Caco-2 (cell line): ENCODE measurements at places on chromosomes 1 and 21. TPM values are rescaled to one million over a fixed set of nuclear protein-coding genes. Genes with fewer than 3 reads are reported as not detected.
A peak's percentile ranks its signal among the peaks of the same experiment; 100 is the strongest.

TBX15 gene
- 0.11 TPM in 1 of 2 replicates, not detected in the other for total RNA-seq

BSND gene
- not detected in 2 replicates for total RNA-seq

S100A3 gene
- 0.61 and 0.84 TPM in 2 replicates for total RNA-seq

PDZK1 gene
- total RNA-seq, result 90.2 and 98.9 TPM in 2 replicates

FMO5 gene
- total RNA-seq, result 1.9 and 2.0 TPM in 2 replicates

SVBP gene
- 18.6 and 19.2 TPM in 2 replicates for total RNA-seq

CLCA4 gene
- not detected in 2 replicates for total RNA-seq

ODF2L gene
- total RNA-seq, result 9.7 and 10.7 TPM in 2 replicates

CDCA8 gene
- total RNA-seq, result 35.4 and 37.0 TPM in 2 replicates

FAM163A gene
- not detected in 2 replicates for total RNA-seq

FNDC5 gene
- 0.67 and 1.1 TPM in 2 replicates for total RNA-seq

KRTAP8-1 gene
- total RNA-seq, result not detected in 2 replicates

PCP4L1 gene
- 2.5 and 3.3 TPM in 2 replicates for total RNA-seq

KRTAP7-1 gene
- not detected in 2 replicates for total RNA-seq

UMODL1 gene
- 0.20 and 0.21 TPM in 2 replicates for total RNA-seq

ZSWIM5 gene
- total RNA-seq, result 0.49 and 0.54 TPM in 2 replicates

DNA sequence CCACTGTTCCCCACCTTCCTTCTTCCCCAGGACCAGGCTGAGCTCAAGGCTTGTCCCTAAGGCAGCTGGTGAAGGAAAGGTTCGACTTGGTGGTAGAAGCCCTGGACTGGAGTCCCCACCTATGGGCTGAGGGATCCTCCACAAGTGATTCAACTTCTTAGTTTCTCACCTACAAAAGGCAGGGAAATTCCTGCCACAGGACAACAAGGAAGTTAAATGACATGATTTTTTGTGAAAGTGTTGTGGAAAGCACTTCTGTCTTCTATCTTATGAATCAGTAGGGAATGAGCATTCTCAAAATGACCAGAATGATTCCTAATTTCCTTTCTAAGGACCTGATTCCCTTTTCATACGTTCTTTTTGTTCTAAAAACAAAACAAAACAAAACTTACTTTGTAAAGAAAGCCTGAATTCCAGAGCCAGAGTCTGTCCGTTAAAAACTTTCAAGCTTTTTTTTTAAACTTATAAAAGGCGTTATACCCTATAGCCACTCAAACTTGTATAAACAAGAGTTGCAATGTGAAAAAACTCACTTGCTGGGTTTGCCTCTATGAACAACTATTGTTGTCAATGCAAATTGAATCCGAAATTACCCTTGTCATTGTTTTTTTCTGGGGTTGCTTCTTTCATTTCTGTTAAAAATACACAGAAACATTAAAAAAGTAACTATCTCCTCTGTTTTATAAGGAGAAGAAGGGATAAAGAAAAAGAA is 12.2 kb downstream of the KCNJ15 start:
- DNase-seq, result no peak

DNA sequence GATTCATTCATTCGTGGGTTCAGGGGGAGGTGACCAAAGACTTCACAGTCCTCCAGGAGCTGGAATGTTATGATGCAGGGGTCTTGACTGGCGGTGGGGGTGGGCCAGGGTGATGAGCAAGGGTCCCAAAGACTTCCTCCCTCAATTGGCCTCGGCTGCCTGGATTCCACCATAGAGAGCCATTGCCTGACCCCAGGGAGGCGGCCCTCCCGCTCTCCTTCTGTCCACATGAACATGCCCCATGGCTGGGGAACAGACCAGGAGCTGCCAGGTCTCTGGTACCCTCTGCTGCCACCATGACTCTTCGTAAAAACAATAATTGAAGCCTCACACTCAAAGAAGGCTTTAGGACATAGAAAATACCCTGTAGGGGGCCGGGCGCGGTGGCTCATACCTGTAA is 102.5 kb upstream of the CASZ1 start:
- DNase-seq, result no peak

DNA sequence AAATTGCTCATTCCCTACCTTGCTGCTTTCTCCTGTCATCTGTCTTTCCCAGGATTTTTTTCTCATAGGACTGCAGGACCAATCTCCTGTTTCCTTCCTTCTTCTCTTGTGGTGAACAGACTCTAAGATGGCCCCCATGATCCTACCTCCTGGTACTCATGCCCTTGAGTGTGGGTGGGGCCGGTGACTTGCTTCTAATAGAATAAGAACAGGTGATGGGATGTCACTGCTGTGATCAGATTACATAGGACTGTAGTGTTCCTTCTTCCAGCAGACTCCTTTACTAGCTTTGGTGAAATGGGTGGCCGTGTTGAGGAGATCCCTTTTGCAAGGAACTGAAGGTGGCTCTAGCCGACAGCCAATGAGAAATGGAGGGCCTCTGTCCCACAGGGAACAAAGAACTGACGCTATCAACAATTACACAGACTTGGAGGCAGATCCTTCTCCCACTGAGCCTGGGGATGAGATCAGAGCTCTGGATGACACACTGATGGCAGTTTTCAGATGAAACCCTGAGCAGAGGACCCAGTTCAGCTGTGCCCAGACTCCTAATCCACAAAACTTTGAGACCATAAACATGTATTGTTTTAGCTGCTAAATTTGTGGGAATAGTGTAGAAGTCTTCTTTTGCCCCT is 7.5 kb downstream of the GSTM3 start:
- no peak for DNase-seq

- DNase-seq, result peak; percentile 4
Measured at GRCh38 chr1:60425528-60425927, 352.0 kb upstream of the C1orf87 start.

- DNase-seq, result no peak
Measured at GRCh38 chr1:10068605-10069294, 36.0 kb downstream of the UBE4B start.

GRCh38 chr1:168875831-168876230 is 146.8 kb upstream of the DPT start:
- peak; percentile 90 for DNase-seq

GRCh38 chr1:110233861-110234260 is 23.7 kb downstream of the KCNC4 start:
- DNase-seq, result no peak

DNA sequence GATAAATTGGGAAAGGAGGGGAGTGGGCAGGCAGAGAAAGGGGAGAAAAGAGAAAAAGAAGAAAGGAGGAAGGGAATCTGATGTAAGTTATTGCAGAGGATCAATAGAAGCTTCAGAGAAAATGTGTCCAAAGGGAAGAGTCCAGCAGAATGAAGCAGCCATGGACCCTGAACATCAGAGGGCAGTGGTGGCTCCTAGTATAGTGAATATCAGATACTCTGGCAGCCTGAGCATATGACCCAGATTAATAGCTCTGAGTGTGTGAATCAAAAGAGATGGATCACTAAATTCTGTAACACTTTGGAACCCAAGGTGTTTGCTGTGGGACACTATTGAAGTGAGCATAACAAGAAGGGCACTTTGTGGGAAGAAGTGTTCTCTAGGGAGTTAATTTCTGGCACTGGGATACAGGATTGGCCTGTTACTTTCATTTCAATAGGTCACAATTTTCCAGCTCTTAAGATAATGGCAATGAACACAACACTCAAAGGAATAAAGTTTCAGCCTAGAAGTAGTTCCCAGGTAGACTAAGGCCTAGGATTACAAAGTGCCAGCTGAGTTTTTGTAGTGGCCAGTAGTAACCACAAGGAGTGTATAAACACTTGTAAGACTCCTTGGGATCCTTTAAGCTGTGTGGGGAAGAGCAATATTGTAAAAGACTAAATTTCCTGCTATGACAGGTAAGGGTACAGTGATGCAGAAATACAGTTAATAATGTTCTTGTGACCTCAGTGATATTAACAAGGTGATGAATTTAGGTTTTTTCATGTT is 164.5 kb upstream of the BEND5 start:
- no peak for DNase-seq

- no peak for DNase-seq
Measured at GRCh38 chr1:204285436-204286305, 71.9 kb upstream of the GOLT1A start.

GRCh38 chr1:229942501-229942900 is 124.5 kb upstream of the GALNT2 start:
- no peak for DNase-seq

- no peak for DNase-seq
Measured at GRCh38 chr1:196955926-196956325, 12.4 kb downstream of the CFHR2 start.

GRCh38 chr1:100344774-100345173 is 7.5 kb upstream of the CDC14A start:
- no peak for DNase-seq

DNA sequence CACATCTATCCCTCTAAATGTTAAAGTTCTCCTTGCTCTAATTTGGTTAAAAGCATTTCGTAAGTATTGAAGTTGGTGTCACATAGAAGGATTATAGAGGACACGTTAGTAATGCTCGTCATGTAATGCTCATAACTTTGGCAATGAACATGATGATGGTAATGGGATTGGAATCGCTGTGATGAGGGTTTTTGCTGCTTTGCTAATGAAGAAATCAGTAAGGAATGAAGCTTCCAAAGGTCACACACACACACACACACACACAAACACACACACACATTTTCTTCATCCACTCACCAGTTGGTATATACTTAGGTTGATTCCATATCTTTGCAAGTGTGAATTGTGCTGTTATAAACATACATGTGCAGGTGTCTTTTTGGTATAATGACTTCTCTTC is 36.8 kb upstream of the ZNF648 start:
- DNase-seq, result no peak

DNA sequence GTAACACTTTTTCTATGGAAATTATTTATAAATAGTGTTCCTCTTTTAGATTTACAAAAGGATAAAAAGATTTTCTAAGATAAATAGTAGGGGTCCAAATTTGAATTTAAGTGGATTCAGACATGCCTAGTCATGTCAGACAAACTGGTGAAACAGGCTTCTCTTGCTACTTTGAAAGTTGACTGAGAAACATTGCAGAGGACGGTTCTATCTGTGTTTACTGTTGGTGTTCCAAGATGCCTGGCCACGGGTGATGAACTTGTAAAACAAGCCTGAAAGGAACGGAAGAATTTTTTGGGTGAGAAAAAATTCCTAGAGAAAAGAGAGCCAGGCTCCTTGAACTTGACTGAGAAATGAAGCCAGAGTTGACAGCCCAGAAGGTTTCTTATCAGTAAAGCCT is 2.2 kb downstream of the KRTAP19-1 start:
- DNase-seq, result no peak

DNA sequence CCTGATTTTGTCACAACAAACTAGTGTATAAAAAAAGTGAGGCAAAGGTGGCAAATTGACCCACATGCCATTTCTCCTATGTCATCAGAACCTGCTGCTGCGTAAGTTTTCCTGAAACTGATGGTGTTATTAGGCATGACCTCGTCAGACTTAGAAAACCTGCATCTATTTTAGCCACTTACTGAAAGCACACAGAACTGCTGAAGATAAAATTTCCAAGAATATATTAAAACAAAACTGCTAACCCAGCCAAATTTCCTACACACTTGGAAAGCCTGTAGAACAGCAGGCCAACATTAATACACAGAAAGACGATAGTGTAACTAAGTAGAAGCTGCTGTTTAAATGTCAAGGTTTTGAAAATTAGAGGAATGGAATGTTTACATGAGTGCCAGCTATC is 674.5 kb upstream of the CXADR start:
- DNase-seq, result no peak

DNA sequence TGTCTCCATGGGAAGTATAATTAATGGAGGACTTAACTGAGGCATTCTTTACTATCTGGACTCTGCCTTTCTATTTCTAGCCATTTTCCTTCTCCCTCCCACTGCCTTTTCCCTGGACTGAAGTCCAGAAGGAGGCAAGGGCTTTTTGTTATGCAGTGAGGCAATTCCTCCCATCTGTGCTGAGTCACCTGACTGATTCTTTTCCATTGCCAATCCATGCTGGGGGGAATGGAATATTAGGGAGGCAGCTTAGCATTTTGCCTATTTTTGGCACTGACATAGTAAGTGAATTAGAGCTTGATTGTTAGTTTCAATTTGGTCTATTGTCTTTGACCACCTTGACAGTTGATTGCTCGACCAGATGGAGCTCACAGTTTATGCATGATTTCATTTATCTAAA is 1000.6 kb upstream of the PRMT6 start:
- no peak for DNase-seq

GRCh38 chr1:155254714-155255242 is 505 bp downstream of the ENTREP3 start:
- DNase-seq, result no peak

- DNase-seq, result no peak
Measured at GRCh38 chr1:83545066-83545862, 453.7 kb downstream of the TTLL7 start.

GRCh38 chr1:210363119-210363518 is 34.4 kb downstream of the HHAT start:
- no peak for DNase-seq

DNA sequence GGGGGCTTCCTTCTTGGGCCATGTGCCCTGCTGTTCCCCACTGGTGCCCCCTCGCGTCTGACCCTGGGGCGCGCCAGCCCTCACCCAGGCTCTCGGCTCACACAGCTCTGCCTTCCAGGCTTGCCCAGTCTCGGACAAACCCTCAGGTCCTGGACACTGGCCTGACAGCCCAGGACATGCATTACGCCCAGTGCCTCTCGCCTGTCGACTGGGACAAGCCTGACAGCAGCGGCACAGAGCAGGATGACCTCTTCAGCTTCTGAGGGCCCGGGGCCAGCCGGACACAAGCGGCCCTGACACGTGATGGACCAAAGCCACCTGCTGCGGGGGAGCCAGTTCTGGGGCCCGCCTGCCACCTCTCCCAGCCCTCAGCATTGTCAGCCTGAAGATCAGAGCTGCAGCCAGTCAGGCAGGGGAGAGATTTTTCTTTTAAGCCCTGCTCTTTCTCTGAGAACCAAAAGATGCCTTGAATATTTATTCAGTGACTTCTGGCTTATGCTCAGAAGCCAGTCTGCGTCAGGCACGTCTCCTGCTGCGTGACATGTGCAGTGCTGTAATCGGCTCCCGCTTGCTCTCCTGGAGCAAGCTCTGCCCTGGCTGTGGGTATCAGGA is 23.4 kb downstream of the LDLRAP1 start:
- no peak for DNase-seq

GRCh38 chr1:223739366-223740037 is 27.2 kb downstream of the CAPN2 start:
- no peak for DNase-seq
